Caudate nucleus (tissue), 63 donors: ENCODE measurements at places on chromosomes 12 and 14.

GRCh38 chr14:29016050-29016900 lies 249.7 kb downstream of the FOXG1 start:
- DNase-seq = no peak

DNA sequence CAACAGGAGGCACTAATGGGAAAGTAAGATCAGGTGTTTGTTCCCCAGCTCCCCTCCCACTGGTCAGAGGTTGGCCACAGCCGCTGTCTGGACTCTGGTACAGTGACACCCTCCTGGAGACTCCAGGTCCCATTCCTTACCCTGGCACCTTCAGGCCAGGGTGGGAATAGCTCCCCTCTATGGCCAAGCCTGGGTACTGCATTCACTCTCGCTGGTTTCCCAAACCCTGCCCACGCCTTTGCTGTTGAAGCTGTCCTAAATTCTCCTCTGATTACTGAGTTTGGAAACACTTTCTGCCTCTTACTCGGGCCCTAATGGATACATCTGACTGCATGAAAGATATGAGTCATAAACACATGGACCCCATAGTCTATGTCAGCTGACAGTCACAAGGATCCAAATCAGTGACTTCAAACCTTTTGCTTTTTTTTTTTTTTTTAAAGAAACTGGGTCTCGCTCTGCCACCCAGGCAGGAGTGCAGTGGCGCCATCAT lies 17.9 kb downstream of the HRK start:
- DNase-seq = no peak

DNA sequence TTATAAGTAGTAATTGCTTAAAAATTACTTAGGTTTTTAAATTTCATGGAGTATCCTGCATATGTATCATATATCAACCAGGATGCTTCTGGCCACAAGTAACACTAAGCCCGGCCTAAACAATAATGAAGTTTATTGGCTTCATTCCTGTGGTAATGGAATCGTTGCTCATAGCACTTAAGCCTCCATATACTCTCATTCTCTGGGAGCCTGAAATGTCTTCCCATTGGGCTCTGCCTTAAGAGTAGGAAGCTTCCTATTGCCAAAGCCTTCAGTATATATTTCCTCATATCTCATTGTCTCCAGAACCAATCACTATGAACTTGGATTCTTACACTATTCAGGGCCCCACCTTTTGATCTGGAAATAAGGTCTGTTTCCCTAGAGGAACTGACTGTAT lies 83.8 kb upstream of the DNM1L start:
- no peak for DNase-seq

GRCh38 chr12:50734409-50735263 lies 29.3 kb upstream of the ATF1 start:
- no peak for DNase-seq

DNA sequence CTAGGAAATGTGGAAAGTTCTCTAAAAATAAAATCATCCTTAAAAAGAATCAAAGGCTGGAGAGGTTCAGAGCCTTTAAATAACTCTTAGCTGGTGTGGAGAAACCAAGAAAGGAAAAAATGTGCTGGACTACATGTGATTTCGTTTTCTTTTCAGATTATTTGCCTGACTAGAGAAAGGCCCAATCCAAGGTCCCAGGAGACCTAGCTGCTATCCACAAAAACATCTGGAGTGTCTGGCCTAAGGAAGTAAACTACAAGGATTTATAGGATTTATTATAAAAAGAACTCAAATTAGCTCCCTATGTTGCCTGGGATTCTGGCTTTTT lies 774 bp upstream of the TMEM30B start:
- DNase-seq = no peak
